ENCODE measurements at places on chromosomes 6 and 20.
A peak's percentile ranks its signal among the peaks of the same experiment; 100 is the strongest.

GRCh38 chr6:106803188-106803587 is 171.3 kb downstream of the CD24 start:
- no peak for DNase-seq

DNA sequence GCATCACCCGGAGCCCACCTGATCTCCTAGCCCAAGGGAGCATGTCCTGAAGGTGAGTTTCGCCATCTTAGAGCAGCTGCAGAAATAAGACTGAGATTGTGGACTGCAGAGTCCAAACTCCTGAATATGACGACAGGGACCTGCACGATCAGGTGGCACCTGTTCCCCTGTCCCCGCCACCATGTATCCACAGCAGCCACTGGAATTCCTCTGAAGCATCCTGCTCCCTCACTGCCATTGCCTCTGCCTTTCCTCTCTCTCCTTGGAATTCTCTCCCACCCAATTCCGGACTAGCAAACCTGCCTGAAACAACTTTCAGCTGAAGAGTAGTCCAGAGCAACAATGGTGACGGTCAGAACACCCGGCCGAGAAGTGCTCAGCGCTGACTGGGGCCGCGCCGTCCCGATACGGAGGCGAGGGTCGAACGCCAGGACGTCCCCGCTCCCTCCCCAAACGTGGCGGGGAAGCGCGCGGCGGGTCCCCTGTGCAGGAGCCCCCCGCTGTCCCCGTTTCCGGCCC is 694 bp upstream of the FAM120B start:
- no peak for DNase-seq

DNA sequence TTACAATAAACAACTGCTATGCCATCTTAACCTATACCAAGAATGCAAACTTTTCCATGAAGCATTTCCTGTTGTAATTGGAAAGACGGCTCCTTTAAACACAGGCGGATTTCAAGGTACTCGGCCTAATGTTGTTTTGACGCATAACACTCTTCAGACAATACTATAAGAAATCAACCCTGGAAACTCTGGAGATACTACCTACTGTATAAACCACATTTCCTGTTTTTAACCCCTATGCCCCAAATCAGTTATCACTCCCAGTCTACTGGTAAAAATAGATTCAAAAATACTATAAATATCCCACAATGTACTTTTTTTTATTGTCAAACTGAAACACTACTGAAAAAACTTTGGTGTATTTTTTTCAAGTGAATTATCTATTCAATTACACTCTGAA is 118.1 kb downstream of the IRF4 start:
- DNase-seq: peak; percentile 10

GRCh38 chr6:80211286-80211685 is 104.8 kb downstream of the BCKDHB start:
- no peak for DNase-seq

DNA sequence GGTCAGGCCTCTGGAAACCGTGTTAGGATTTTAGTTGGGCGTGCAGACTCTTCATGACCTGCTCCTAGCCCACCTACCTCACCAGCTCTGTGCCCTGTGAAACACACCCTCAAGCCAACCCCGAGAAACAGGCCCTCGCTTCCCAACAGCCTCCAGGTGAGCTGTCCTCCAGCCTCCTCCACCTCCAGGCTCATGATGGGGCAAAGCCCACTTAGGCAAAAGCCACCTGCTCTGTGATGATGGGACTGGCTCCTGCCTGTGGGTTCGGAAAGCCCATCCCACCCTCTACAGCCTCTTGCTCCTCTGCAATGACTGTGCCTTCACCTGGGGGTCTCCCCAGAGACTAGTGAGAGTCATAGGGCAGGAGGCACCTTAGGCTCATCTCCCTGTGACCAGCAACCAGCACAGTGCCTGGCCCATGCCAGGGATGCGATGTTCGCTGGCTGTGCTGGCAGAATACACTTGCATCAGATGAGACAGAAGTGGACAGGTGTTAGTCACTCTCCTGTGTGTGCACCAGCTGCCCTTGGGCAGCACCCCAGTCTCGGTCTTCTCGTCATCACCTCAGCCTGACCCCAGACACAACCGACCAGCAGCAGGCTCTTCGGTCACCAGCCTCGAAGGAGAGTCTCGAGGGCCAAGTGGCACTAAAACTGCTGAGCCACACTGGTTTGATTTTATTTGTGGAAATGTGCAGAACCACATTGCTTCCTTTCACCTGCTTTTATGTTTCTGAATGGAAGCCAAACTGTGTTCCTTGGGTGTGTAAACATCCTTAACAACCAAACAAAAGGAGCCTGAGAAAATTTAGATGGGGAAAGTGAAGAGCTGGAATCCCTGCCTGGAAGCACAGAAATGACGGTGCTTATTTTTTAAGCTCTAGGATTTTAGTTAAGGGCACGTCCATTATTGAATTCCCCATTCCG is 10.7 kb downstream of the PXDC1 start:
- DNase-seq: no peak

GRCh38 chr6:9583753-9584352 is 831.0 kb downstream of the TFAP2A start:
- DNase-seq: no peak

DNA sequence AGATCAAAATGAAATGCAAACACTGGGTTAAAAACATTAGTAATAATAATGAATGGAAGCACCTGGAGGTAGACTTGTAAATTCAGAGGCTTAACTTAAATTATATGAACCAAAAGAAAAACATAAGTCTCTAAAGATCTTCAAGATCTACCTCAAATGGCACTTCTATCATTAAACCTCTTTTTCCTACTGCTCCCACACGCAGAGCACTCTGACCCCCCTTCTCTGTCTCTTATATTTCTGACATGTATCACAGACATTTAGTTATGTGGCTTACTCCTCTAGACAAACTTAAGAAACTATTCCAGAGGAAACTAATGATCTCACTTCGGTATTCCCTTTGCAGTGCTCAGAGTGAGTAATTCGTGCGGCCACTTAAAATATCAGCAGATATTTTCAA is 1.1 kb downstream of the TBC1D32 start:
- DNase-seq: no peak

GRCh38 chr6:98044791-98045470 is 761.9 kb upstream of the MMS22L start:
- DNase-seq: no peak

DNA sequence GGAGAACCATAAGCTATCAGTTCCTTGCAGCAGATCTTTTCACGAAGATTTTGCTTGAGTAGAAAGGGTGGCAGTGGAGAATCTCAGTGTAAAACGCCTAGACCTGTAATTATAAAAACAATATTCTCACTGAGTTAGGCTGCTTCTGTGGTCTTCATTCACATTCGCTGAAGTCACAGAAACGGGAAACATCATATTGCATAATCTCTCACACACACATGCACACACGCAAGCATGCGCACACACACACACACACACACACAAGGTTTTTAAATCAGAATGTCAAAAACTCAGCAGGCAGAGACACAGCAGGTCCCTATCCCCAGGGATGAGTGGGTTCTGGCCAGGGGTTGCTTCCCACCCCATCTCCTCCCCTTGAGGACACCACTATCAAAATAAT is 175.5 kb downstream of the ATXN1 start:
- DNase-seq: no peak

- DNase-seq: no peak
Measured at GRCh38 chr20:47751449-47751848, 33.8 kb downstream of the SULF2 start.

DNA sequence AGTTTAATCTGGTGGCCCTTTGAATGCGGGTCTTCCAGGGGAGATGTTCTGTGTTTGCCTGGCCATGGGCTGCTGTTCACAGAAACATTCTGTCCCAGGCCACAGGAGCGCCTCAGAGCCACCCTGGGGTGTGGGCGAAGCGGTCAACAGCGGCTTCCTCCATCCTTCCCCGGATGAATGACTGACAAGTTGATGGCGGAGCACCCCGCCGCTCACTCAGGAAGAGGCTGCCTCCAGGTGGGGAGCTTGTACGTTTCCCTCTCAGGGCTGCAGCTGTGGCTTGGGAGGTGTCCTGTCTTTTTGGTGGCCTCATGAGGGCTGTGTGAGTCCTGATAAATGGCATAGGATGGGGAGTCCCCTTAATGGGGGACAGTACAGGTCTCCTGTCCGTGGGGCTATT is 178.4 kb downstream of the NRN1 start:
- no peak for DNase-seq

DNA sequence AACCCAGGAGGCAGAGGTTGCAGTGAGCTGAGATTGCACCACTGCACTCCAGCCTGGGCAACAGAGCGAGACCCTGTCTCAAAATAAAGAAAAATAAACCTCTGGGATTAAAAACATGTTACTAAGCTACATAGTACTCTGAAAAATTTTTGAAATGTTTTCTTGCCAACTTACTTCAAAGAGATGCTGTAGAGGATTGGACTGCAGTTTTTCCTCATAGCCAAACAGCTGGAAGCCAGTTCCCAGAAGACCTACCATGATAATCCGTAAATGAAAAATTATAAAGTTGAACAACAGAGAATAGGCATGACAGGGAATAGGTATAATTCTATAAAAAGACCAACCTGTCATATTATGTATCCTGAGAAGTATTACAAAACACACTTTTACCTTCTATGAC is 48.0 kb downstream of the RARS2 start:
- DNase-seq: no peak

GRCh38 chr6:19866985-19867627 is 29.9 kb downstream of the ID4 start:
- DNase-seq: no peak

DNA sequence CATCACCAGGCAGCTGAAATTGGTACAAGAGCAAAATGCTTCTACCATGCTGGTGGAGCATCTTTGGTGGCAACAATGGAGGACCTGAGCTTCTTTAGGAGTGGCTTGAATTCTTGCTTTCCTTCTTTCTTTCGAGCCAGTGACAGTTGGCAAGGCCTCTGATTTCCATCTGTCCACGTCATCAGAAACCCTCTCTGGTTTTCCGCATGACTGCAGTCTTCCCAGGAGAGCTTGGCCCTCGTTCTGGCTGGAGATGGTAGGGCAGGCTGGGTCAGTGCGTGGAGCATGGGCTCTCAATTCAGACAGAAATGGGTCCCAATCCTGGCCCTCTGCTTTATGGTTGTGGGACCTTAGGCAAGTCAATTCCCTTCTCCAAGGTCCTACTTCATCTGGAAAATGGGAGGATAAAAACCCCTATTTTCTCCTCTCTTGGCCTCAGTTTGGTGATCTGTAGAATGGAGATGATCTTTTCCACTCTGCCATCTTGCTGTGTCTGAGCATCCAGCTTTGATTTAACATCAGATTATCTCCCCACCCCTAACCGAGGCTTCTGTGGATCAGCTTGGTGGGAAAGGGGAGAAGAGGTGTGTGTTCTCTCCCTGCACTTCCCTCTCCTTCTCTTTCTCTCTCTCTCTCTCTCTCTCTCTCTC is 3.6 kb upstream of the BPIFB1 start:
- no peak for DNase-seq

GRCh38 chr20:48478370-48478769 is 349.4 kb downstream of the PREX1 start:
- no peak for DNase-seq

DNA sequence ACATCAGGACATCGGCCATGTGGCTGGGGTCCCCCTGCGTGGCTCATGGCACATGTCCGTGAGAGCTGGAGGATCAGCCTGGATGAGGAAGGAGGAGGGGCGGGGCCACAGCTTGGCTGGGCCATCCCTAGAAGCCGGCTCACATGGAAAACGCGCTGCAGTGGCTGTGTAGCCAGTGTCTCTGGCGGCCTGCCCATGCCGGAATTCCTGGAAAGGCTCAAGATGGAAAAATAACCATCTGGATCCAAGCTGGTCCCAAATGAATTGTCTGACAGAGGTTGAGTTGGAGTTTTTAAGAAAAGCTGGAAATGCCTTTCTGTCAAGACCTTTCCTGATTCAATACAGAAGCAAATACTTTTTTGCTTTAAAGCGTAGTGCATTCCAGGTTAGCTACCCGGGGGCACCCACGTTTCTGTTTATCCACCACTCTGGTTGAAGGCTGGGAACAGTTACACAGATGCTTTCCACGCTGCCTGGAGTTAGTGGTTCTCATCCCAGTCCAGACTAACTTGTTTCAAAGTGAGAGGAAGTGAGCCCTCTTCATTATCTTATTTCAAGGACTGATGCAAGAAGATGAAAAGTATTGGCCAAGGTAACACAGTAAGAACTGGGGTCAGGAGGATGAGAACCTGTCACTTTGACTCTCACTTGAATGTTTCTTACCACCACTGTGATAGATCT is 99.0 kb downstream of the GMPR start:
- DNase-seq: peak; percentile 98

GRCh38 chr6:47836046-47836445 is 54.2 kb downstream of the OPN5 start:
- DNase-seq: no peak

- DNase-seq: no peak
Measured at GRCh38 chr20:2293971-2294370, 1.8 kb upstream of the TGM3 start.
